ENCODE measurements at places on chromosomes 3 and 15. TPM values are rescaled to one million over a fixed set of nuclear protein-coding genes. Genes with fewer than 3 reads are reported as not detected.
A peak's percentile ranks its signal among the peaks of the same experiment; 100 is the strongest.

DNA sequence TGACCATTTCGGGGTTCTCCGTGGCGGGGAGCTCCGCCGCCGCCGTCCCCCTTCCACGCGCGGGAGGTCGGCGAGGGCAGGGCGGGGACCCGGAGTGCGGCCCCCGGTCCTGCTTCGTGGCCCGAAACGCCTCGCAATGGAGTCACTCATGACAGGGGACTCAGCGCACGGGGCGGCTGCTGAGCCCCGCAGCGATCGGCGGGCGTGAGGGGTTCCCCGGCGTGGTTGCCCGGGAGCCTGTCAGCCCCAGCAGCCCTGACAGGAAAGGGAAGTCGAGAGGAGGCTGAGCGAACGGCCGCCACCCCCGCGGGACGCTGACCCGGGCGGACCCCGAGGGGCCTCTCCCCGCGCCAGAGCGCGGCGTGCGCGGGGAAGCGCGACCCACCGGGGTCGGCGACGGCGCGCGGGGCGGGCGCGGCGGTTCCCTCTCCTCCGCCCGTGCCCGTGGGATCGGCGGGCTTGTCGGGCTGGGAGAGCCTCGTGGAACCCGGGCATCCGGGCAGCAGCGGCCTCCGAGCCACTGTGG, 564 bp upstream of the PIGZ start:
- peak overlapping the region; percentile 90 for H3K4me3 ChIP-seq
- H3K27ac ChIP-seq: no peak overlapping the region
- no peaks in the 10 kb centered on the region for H3K27me3 ChIP-seq
- peaks cover 4% of the 10 kb centered on the region for H3K4me1 ChIP-seq

GRCh38 chr3:16433701-16434151, 79.8 kb downstream of the RFTN1 start:
- no peaks in the 10 kb centered on the region for H3K36me3 ChIP-seq
- H3K4me3 ChIP-seq: no peak overlapping the region
- no peak for DNase-seq
- H3K27ac ChIP-seq: peak overlapping the region; percentile 59
- peaks cover 7% of the 10 kb centered on the region for H3K4me1 ChIP-seq

Gene CHST14
- 7.5 TPM for total RNA-seq

GRCh38 chr15:86425746-86426145, 346.1 kb downstream of the AGBL1 start:
- no peak for DNase-seq
- no peak overlapping the region for H3K27ac ChIP-seq

Gene ROBO1
- total RNA-seq: not detected

DNA sequence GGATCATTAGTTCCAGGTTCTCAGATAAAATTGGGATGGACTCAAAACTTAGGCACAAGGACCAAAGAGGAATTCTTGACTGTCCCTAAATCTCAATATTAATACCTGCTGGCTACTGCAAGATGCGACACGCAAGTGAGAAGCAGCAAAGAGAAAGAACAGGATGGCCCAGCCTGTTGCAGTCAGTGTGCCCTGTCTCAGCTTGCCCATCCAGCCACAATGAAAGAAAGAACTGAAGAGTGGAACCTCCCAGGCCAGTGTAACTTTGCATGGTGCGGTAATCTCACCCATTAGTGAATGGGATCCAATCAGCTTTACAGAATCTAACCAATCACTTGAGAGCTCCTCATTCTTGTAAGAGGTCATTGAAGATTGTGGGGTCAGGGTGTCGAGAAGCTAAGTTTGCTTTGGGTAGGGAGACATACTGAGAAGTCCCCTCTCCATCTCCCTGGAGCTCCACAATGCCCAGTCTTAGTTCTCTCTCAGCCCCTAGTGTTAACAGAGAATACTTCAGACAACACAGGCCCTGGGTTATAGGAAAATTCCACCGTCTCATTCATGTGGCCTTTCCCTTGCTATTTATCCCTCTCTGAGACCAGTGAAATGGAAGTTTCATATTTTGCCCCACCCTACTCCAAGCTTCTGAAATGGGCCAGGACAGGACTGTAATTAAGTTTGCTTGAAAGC, 3.2 kb upstream of the SLC9A9 start:
- H3K27me3 ChIP-seq: no peaks in the 10 kb centered on the region
- H3K4me1 ChIP-seq: peaks cover 37% of the 10 kb centered on the region
- H3K36me3 ChIP-seq: peaks cover 2% of the 10 kb centered on the region
- peak overlapping the region; percentile 34 for H3K4me3 ChIP-seq
- no peak for DNase-seq

- H3K36me3 ChIP-seq: peaks cover 2% of the 10 kb centered on the region
- no peak for DNase-seq
- no peaks in the 10 kb centered on the region for H3K4me1 ChIP-seq
- H3K27ac ChIP-seq: no peak overlapping the region
- H3K4me3 ChIP-seq: no peak overlapping the region
Measured at GRCh38 chr15:38005953-38006808, 71.7 kb downstream of the TMCO5A start.

DNA sequence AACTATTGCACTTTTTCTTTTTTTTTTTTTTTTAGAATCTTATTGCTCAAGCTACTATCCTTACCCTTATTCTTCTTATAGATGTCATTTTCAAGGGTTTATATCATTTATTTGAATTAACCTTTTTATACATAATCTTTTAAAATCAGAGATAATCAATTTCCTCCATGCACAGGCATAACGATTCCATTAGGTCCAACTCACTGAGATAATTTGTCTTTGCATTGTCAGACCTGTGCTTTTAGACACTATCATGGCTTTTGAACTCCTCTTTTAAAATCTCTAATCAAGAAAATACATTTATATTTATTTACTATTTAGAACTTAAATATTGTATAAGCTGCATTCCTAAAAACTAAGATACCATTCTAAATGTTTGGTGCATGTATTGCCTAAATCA, 1454.9 kb downstream of the ZPLD1 start:
- no peaks in the 10 kb centered on the region for H3K27me3 ChIP-seq
- no peaks in the 10 kb centered on the region for H3K36me3 ChIP-seq
- H3K4me3 ChIP-seq: no peak overlapping the region
- no peaks in the 10 kb centered on the region for H3K4me1 ChIP-seq
- no peak for DNase-seq

DNA sequence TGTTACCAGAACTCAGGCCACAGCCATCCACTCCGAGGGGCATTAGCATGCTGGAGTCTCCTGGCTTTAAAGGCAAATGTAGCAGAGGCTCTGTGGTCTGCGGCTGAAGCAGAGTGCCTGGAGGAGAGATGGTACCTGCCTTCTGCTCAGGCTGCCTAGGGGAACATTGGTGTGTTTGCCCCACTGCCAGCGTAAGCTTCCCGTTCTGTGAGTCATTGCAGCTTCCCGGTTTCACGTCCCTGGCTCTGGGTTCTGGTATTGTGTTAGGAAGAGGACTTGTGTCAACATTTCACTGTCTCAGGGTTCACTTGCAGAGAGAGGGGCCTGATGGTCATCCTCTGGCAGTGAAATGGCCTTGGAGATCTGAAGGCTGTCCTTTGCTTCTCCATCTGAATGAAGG, 1.8 kb downstream of the GASK1A start:
- peaks cover 50% of the 10 kb centered on the region for H3K27me3 ChIP-seq
- peaks cover 2% of the 10 kb centered on the region for H3K36me3 ChIP-seq
- no peak overlapping the region for H3K27ac ChIP-seq
- H3K4me3 ChIP-seq: no peak overlapping the region
- no peak for DNase-seq

Gene LRRC15
- total RNA-seq: not detected

Gene TMCO5A
- total RNA-seq: not detected

Gene MCTP2
- total RNA-seq: 16.2 TPM

Gene PLA2G4E
- not detected for total RNA-seq

DNA sequence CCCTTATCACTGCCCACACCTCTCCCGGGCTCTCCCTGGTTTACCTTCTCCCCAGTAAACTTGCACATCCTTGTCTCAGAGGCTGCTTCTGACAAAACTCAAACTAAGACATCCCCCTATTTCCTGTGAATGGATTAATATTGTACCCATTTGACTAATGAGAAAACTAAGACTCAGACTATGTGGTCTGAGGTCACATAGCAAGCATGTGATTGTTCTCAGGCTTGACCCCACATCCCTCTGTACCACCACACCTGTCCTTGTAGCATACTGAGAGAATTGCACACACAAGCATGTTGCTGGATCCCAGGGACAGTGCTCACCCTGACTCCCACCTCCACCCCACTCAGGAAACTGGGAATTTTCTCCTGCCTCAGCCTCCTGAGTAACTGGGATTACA, 90.7 kb upstream of the HES1 start:
- H3K27me3 ChIP-seq: peaks cover 16% of the 10 kb centered on the region
- H3K27ac ChIP-seq: no peak overlapping the region
- H3K4me1 ChIP-seq: peaks cover 3% of the 10 kb centered on the region
- DNase-seq: no peak

DNA sequence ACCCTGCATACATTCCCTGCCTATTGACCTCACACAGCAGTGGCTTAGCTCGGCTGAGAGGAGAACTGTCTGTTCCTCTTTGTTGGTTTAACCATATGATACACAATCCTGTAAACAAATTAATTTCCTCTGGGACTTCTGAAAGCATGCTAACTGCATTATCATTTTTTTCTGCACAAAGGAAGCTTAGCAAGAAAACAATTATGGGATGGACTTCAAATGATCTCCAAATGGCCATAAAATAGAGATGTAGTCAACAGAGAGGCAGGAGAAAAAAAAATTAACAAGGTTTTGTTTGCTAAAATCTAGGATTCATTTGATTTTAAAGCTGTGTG, 14.4 kb upstream of the TMC3 start:
- H3K36me3 ChIP-seq: peaks cover 4% of the 10 kb centered on the region
- H3K27me3 ChIP-seq: peaks cover 6% of the 10 kb centered on the region
- no peak overlapping the region for H3K27ac ChIP-seq
- no peak for DNase-seq
- no peak overlapping the region for H3K4me3 ChIP-seq
- peaks cover 7% of the 10 kb centered on the region for H3K4me1 ChIP-seq

DNA sequence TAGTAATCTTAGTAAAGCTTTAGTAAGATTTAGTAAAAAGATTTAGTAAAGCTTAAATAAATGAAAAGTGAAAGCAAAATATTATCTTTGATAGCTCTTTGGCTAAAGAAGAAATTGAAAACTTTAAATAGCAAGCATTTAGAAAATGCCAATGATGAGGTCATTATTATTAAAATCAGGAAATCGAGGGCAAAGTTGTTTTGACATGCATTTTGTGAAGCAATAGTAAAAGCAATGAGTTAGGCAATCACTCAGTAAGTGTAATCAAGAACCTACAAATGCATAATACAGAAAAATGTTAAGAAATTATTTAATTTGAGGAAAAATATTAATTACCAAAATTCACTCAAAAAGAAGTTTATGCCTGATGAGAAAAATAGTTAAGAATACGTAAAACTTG, 280.3 kb upstream of the MME start:
- DNase-seq: no peak
- no peaks in the 10 kb centered on the region for H3K4me1 ChIP-seq
- no peak overlapping the region for H3K4me3 ChIP-seq
- H3K27me3 ChIP-seq: no peaks in the 10 kb centered on the region

DNA sequence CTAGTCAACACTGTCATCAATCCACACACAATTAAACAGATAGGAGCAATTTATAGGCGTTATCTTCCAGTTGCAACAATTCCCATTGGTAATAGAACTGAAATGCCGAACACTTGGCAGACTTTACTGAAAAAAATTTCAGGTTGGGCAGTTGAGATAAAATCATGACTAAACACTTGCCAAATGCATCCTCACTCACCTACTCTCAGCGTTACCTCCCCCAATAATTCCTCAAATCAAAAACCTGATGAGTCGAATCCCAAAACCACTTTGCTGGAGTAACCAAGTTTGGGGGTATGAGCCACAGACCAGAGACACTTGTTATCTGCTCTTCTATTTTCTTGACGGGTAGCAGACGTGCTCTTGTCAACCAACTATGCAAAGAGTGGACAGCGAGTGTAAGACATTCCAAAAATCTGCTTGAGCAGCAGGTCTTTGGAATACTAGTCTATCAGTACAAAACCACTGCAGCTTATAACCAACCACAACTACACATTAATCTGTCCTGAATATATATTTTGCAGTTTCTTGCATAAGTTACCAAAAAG, 30.3 kb downstream of the PPP1R2 start:
- no peak overlapping the region for H3K4me3 ChIP-seq
- peaks cover 6% of the 10 kb centered on the region for H3K36me3 ChIP-seq
- DNase-seq: no peak
- H3K4me1 ChIP-seq: peaks cover 20% of the 10 kb centered on the region
- H3K27me3 ChIP-seq: no peaks in the 10 kb centered on the region

Gene C3orf20
- total RNA-seq: 0.12 TPM

GRCh38 chr3:71684046-71684756, 41.0 kb downstream of the EIF4E3 start:
- H3K27ac ChIP-seq: no peak overlapping the region
- H3K36me3 ChIP-seq: peaks cover 2% of the 10 kb centered on the region
- H3K4me1 ChIP-seq: peaks cover 12% of the 10 kb centered on the region
- no peaks in the 10 kb centered on the region for H3K27me3 ChIP-seq

DNA sequence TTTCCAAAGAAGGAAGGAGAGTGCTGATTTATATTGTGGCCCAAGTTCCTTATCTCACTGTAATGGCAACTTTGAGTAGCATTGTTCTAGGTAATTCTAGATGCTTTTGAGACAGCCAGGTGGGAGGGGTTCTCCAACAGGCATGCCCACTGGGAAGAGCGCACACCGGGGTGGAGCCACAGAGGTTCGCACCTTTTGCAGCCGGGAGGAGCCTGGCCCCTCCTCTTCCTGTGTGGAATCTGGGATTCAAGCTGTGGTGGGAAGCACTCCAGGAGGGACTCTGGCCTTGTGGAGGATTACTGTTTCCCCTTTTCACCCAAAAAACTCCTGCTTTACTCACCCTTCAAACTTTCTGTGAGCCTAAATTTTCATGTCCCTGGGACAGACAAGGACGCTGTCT, 53.1 kb downstream of the CFAP20DC start:
- no peak overlapping the region for H3K27ac ChIP-seq
- H3K4me3 ChIP-seq: no peak overlapping the region
- peaks cover 7% of the 10 kb centered on the region for H3K27me3 ChIP-seq
- no peaks in the 10 kb centered on the region for H3K36me3 ChIP-seq
- no peak for DNase-seq

DNA sequence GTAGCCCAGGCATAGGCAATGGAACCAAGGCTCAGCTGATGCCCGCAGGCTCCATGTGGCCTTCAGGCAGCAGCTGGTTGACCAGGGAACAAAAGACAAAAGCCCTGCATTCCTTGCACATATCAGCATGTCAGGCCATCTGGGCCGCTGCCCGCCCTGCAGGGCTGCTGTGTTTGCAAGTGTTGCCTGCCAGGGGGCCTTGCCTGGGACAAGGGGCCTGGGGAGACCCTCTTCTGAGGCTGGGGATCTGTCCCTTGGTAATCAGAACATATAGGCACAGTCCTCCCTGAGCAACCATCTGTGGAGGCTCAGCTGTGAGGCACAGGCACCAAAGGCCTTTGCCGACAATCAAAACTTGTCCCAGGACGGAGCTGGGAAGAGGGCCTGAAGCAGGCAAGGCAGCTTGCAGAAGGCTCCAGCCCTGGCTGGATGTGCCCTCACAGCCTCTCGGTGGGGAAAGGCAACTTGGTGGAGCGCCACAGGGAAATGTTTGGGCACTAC, 138.2 kb downstream of the TPRA1 start:
- H3K4me3 ChIP-seq: no peak overlapping the region
- peaks cover 8% of the 10 kb centered on the region for H3K36me3 ChIP-seq
- H3K4me1 ChIP-seq: peaks cover 10% of the 10 kb centered on the region

GRCh38 chr3:66041116-66041515, 2.4 kb upstream of the MAGI1 start:
- H3K36me3 ChIP-seq: peaks cover 5% of the 10 kb centered on the region
- no peak for DNase-seq
- H3K4me3 ChIP-seq: no peak overlapping the region
- H3K27me3 ChIP-seq: peaks cover 65% of the 10 kb centered on the region
- H3K27ac ChIP-seq: no peak overlapping the region
- peaks cover 10% of the 10 kb centered on the region for H3K4me1 ChIP-seq

GRCh38 chr3:16173283-16174025, 1.0 kb upstream of the GALNT15 start:
- H3K27ac ChIP-seq: no peak overlapping the region
- no peaks in the 10 kb centered on the region for H3K36me3 ChIP-seq
- no peak overlapping the region for H3K4me3 ChIP-seq
- H3K27me3 ChIP-seq: peaks cover 44% of the 10 kb centered on the region

Gene NANOGP8
- not detected for total RNA-seq

Measured in T-helper 17 cell (primary cell).